ENCODE measurements at places on chromosomes 2 and 18.

DNA sequence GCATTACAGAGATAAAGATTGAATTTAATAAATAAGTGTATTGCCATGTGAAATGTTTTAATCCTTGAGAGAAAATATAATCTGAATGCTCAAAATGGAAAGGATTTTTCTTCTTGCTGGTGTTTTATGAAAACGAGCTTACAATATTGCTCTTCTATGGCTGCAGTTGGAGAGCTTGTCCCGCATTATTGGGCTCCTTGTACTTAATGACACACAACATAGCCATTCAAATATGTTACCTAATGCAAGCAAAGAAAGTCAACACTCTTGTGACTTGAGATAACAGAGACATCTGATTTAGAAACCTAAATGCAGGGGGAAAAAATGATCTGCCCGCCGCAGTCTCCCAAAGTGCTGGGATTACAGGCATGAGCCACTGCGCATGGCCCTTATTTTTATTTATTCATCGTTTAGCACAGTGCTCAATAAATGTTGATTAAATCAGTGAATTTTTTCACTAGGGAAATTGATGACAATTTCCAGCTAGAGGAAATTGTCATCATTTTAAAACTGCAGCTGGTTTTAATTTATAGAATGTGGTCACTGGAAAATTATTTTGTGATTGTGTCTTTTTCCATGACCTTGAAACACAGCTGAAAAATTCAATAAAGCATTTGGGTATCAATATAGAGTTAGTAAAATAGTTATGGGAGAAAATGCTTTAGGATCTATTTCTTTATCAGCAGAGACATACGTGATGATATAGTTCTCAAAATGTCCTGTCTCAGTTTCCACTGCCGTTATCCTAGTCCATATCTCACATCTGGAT, 2.4 kb upstream of the PRKD3 start:
- DNase-seq = no peak

GRCh38 chr2:157838442-157839161, 37.5 kb downstream of the ACVR1 start:
- no peak for DNase-seq

GRCh38 chr2:150267651-150268415, 219.6 kb downstream of the RND3 start:
- no peak for DNase-seq

- no peak for DNase-seq
Measured at GRCh38 chr2:98102878-98103277, 15.9 kb downstream of the VWA3B start.

GRCh38 chr2:128607911-128608506, 289.3 kb upstream of the HS6ST1 start:
- no peak for DNase-seq

DNA sequence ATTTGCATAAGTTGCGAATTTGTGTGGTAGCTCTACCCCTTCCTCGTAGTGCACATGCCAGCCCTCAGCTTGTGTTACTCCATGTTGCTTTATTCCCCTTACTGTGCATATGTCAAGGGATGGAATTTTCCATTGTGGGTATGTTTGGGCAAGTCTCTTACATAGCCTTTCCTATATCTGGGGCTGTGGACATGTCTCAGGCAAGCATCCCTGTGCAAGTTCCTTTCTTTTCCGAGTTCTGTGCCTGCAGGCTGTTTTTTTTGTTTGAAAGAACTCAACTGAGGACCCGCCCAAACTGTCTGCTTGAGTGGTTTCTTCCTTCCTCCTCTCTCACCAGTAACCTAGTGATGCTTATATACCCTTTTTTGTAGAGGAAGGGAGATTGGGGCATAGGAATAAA, 1739.1 kb upstream of the PIK3C3 start:
- DNase-seq = no peak

DNA sequence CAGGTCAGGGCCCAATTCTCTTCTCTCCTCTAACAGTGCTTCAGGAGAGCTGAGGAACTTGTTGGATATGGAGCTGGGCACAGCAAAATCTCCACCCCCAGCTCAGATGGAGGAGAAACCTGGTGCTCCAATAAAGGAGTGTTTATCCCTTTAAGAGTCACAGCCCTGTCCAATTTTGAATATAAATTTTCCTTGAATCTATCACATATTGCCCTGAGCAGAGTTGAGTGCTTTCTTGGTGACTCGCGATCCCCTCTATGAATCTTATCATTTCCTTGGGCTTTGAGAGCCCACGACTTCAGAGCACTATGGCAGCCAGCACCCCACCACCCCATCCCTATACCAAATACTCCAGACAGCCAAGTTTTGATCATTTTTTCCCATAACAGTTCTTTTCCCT, 34.4 kb upstream of the SMAD7 start:
- DNase-seq = no peak

- DNase-seq = no peak
Measured at GRCh38 chr2:38605298-38605830, 2.6 kb upstream of the HNRNPLL start.

GRCh38 chr2:76998704-76999103, 523.5 kb downstream of the LRRTM4 start:
- no peak for DNase-seq

DNA sequence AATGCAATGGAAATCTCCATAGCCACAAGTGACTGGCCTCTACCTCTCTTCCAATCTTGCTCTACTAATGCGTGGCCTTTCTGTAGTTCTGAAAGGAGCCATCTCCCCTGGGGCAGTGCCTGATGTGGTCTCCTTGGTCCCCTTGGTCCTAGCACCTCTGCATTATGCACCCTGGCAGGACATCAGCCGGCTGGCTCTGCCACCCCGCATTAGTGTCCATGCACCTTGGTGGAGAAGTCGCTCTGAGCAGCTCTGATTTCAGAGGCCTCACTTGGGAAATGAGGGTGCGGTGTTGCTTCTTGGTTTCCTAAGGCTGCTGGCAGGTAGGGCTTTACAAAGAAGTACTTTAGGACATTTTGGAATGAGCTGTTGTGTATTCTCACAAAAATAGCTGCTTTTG, 317.9 kb downstream of the GBX2 start:
- no peak for DNase-seq

DNA sequence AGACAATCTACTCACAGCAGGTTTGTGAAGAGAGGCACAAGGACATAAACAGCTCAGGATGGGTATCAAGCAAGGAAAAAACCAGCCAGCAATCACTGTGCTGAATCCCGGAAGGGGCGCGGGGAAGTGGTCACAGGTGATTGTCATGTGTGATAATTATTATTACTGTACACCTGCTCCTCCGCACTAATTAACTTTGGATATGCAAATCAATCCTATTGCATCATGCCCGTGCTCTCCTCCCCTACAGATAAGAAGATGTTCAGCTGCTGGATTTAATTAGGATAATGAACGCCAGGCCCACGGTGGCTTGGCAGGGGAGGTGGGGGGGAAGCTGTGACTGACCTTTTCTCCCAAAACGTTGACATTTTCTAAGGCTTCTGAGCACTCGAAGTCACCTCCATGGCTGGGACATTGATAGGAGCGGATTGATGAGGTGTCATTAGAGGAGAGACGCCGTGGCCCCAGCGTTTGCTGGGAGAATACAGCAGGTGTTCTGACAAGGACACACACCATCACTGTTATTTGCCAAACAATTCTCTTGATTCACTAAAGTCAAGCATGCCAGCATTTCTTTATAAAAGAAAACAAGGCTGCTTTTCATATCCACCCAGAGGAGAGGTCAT, 160.3 kb upstream of the VRK2 start:
- DNase-seq = no peak

DNA sequence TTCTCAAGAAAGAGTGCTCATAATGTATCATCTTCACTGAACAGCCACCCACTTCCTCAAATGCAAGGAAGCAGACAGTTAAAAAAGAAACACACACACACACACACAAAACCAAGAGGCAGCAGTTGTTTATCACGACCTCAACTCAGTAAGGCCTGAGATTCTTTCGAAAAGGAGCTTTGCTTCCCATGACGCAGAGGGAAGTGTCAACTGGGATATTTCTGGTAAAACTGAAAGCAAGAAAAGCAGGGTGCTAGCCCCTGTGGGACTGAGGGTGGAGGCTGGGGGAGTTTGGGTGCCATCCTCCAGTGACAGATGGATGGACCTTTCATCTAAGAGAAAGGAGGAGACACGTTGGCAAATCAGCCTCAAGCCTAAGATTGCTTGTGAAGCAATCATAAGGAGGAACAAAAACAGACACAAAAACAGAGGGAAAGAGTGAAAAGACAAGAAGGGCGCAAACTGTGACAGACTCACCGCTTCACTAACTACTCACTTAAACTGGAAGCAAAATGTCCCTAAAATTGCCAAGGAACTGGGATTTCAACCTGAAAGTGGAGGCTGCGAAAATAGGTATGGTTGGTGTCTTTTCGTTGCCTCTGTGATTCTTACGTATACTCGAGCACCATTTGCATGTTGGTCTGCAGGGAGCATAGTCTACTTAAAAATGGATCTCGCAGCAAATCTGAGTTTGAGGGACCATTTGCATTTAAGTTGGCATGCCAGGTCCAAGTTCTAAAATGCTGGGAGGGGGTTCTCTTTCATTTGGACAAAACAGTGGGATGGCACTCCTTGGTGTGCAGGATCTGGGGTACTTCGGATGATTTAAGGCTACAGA, at the start of gene ARHGAP25:
TSS of gene ARHGAP25 (plus strand) at position 124 of the 838 bp plus-strand sequence. CDS start at position 513, 389 bp downstream.
- no peak for DNase-seq

Measured in stimulated activated CD8-positive, alpha-beta memory T cell treated with anti-CD3 and anti-CD28 coated beads, Interleukin-7, amount 100 ng/mL, for 48 hours (primary cell).